Astrocyte (in vitro differentiated cells and primary cell): ENCODE measurements at places on chromosomes 2 and 18. TPM values are rescaled to one million over a fixed set of nuclear protein-coding genes. Genes with fewer than 3 reads are reported as not detected.

The OBSL1 gene
- 77.5 and 88.1 TPM in 2 replicates for total RNA-seq

The GCFC2 gene
- total RNA-seq: 10.7 and 12.3 TPM in 2 replicates

The KCNK3 gene
- 1.9 and 2.3 TPM in 2 replicates for total RNA-seq

The MC2R gene
- total RNA-seq: not detected in 2 replicates

The FRZB gene
- 0.67 and 0.77 TPM in 2 replicates for total RNA-seq

The ESPNL gene
- 0.07 TPM in 1 of 2 replicates, not detected in the other for total RNA-seq

The CACNB4 gene
- total RNA-seq: 1.8 and 2.9 TPM in 2 replicates

The NAT8 gene
- total RNA-seq: not detected in 2 replicates

The EVX2 gene
- total RNA-seq: not detected in 2 replicates

The DNAJC5G gene
- not detected in 2 replicates for total RNA-seq

The MYCN gene
- total RNA-seq: 2.1 and 2.6 TPM in 2 replicates

The ZBTB7C gene
- 1.0 and 1.4 TPM in 2 replicates for total RNA-seq

The CHRNG gene
- total RNA-seq: not detected in 2 replicates

The DYNC1I2 gene
- total RNA-seq: 117 and 121 TPM in 2 replicates

The IL1F10 gene
- not detected in 2 replicates for total RNA-seq

The PRKD3 gene
- 40.0 and 42.5 TPM in 2 replicates for total RNA-seq

The CYP27A1 gene
- total RNA-seq: 3.9 and 4.3 TPM in 2 replicates

The CYB5A gene
- 39.5 and 45.7 TPM in 2 replicates for total RNA-seq

The MTCL1 gene
- total RNA-seq: 48.6 and 59.3 TPM in 2 replicates

The CFAP221 gene
- 0.29 and 0.61 TPM in 2 replicates for total RNA-seq

The ARPC2 gene
- 521 and 535 TPM in 2 replicates for total RNA-seq

The RGPD5 gene
- total RNA-seq: 34.7 and 41.1 TPM in 2 replicates

The MOGAT1 gene
- total RNA-seq: not detected in 2 replicates

The SELENOI gene
- 49.7 and 51.9 TPM in 2 replicates for total RNA-seq

The PROM2 gene
- total RNA-seq: 0.93 and 1.2 TPM in 2 replicates

The MPP4 gene
- total RNA-seq: 1.0 and 2.9 TPM in 2 replicates

The CIB4 gene
- not detected in 2 replicates for total RNA-seq

The STARD6 gene
- total RNA-seq: not detected in 2 replicates

The RIT2 gene
- not detected in 2 replicates for total RNA-seq

The HMSD gene
- 1.0 TPM in 1 of 2 replicates, not detected in the other for total RNA-seq

The MBD5 gene
- total RNA-seq: 52.8 and 53.6 TPM in 2 replicates

The ADAM17 gene
- 44.9 and 48.4 TPM in 2 replicates for total RNA-seq

The ZNF521 gene
- total RNA-seq: 43.0 and 48.0 TPM in 2 replicates

The SKA1 gene
- 1.2 and 2.6 TPM in 2 replicates for total RNA-seq

The LYPD6B gene
- total RNA-seq: 1.1 and 1.2 TPM in 2 replicates
